ENCODE measurements at places on chromosomes 12 and 14.

- DNase-seq, result peak; percentile 61
These were observed 79.4 kb upstream of the HIF1A start for GRCh38 chr14:61615743-61616523.

DNA sequence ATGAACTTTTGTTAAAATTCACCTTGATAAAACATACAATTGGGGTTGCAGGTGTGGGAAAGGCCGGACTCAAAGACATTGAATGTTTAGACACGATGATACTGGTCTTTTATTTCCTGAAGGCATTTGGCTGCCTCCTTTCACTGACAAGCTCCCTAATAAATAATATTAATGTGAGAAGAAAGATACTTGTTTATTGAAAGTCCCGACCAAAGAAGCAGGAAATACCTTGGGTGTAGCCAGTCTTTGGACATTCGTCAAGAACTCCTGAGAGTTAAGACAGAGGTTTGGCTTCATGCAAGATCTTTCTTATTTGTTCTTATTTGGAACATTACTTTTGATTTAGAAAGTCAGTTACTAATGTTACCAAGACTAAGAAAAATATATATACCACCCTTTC, 1133.8 kb upstream of the SEL1L start:
- no peak for DNase-seq

DNA sequence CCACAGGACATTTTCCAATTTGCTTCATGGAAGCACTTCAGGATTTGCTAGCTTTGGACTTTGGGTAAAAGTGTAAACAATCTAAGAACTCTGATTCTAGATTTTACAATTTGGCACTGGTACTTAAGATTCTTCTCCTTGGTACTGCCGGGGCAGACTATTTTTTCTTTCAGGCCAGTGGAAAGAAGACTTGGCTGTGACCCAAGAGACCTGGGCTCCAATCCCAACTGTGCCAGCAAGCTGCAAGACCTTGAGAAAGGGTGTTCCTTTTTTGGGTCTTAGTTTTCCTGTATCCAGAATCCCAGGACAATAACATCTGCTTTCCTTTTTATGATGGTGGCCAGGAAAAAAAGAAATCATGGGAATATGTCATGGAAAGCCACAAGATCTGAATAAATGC, 148.1 kb upstream of the CRY1 start:
- no peak for DNase-seq

GRCh38 chr14:74525361-74525851, 31.8 kb downstream of the ISCA2 start:
- no peak for DNase-seq

DNA sequence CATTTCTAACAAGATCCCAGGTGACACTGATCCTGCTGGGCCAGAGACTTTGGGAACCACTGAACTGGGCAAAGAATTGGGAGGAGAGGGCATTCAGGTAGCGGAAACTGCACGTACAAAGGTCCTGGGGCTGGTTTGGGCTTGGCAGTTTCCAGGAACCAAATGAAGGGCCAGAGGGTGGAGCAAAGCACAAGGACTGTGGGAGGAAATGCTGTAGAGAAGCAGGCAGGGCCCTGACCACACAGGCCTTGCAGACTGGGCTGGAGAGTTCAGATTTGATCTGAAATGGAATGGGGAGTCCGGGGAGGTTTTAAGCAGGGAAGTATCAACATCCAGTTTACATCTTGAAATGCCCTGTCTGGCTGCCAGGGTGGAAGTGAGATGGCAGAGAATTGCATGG, 195.1 kb downstream of the PHETA1 start:
- no peak for DNase-seq

DNA sequence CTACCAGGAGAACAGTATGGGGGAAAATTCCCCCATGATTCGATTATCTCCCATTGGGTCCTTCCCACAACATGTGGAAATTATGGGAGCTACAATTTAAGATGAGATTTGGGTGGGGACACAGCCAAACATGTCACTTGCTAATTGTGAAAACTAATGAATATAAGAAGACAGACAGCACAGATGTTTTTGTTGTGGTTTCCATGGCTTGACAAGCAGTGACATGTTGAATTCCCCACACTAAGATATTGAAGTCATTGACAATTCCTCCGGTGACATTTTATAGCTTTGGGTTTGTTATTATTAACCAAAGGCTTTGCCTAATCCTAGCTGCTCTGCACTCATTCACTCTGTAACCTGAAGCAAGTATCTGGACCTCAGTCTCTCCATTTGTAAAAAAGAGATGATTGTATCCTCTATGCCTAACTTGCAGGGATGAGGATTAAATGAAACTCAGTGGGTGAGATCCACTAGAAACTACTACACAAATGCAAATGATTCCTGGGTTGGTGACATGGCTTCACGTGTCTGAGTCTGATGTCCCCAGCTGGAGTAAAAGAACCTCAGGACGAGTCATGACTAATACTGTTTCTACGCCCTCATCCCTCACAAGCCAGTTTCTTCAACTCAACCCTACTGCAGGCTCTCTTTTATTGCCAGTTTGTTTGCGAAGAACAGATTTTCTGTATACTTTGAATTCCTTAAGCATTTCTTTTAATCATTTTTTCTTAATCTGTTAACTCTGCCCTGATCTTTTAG, 71.6 kb downstream of the ASCL1 start:
- no peak for DNase-seq
